ENCODE measurements at places on chromosomes 6 and 20. TPM values are rescaled to one million over a fixed set of nuclear protein-coding genes. Genes with fewer than 3 reads are reported as not detected.

DNA sequence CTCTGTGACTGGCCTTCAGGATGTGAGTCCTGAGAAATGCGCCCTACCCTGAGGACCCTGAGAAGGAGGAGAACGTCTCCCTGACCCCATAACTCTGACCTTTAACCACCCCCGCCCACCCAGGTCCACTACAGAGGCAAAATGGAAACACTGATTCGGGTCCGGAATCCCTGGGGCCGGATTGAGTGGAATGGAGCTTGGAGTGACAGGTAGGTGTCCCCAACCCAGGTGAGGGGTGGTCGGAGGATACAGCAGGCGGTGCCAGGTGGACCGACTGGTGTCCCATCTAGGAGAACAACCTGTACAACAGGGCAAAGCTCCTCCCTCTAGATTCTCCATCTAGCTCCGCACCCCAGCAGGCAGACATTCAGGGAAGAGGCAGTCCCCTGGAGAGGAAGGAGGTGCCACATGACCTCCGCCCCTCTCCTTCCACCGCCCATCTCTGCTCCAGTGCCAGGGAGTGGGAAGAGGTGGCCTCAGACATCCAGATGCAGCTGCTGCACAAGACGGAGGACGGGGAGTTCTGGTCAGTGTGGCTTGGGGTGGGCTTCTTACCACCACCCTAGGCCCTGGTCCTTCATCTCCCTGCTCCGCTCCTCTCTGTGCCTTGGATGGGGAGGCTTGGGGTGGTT, 17.6 kb downstream of the CAPN11 start:
- DNase-seq, result no peak

GRCh38 chr6:16179970-16180431, 51.1 kb downstream of the MYLIP start:
- DNase-seq, result peak; percentile 18

- DNase-seq, result no peak
These were observed 471.3 kb downstream of the DHX35 start for GRCh38 chr20:39433466-39433865.

- DNase-seq, result peak; percentile 97
These were observed 2.9 kb upstream of the RAB22A start for GRCh38 chr20:58306421-58307261.

DNA sequence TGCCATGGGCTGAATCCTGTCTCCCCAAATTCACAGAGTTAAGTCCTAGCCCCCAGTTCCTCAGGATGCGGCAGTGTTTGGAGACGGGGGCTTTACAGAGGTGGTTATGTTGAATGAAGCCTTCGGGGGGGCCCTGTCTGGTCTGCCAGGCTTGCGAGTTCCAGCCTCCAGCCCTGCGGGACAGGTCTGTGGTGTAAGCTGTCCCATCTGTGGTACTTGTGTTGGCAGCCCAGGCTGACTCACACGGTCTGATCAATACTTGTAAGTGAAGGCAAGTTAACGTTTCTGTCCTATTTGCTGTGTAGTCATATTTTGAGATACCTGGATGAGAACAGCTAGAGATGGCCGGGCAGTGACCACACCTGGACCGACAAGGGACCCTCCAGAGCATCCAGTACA, 51.8 kb upstream of the GPR31 start:
- no peak for DNase-seq

DNA sequence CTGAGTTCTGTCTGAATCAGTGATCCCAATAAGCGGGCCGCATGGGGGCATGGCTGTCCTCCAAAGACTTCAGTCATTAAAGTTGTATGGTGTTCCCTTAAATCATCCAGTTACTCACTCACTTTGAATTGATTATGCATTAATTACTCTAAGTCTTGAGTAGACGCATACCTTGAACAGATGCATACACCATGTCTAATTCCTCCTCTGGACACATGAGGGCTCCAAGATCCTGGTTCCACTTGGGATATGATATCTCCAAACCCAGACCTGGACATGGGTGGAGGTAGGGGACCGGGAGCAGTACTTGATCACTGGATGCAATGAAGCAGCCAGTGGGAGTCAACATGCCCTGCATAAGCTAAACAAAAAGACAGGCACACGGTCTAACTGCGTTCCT, 204.5 kb downstream of the FNDC1 start:
- DNase-seq, result no peak

GRCh38 chr6:47992809-47993208, 118.2 kb downstream of the PTCHD4 start:
- no peak for DNase-seq

DNA sequence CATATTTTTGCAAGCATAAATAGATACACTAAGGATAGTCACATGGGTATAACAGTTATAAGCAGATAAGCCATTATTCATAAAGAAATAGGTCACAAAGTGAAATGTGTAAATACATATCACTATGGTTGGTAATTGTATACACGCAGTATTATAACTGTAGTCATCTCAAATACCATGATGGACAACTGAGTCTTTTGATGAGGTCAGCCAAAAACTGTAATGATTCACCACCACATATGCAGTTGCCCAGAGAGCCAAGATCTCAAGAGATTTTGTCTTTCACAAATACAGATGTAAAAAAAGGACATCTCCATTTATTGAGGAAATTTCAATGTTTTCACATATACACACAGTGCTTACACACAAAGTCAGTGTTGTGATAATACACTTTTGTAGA, 28.3 kb downstream of the ZNF292 start:
- DNase-seq, result no peak

- no peak for DNase-seq
These were observed 394.6 kb downstream of the ZFAND3 start for GRCh38 chr6:38214159-38214558.

- DNase-seq, result no peak
These were observed 37.6 kb downstream of the OR2B6 start for GRCh38 chr6:27994616-27995015.

DNA sequence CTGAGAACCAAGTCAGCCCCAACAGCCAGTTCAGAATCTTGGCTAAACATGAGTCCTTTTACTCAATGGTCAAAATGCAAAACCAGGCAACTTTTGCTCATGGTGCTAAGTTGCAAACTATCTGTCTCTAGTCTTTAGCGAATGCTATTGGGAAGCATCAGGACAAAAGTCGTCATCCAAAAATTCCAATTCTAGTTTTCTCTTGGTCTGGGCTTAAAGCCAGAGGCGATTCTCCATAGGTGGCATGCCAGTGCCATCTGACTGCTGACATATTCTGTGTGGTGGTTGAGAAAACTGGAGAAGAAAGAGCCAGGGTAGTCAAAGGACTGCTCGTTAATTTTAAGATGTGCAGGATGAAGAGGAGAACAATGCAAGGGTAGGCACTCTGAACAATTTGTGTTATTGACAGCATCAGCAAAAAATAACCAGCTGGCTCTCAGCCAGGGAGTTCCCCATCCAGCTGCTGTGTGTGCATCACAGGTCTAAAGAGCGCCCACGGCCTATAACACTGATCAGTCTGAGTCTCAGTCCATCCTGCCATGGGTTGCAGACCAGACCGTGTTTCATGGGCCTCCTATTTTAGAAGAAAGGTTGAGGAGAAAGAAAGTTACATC, 313.6 kb downstream of the ALDH8A1 start:
- DNase-seq, result peak; percentile 51

DNA sequence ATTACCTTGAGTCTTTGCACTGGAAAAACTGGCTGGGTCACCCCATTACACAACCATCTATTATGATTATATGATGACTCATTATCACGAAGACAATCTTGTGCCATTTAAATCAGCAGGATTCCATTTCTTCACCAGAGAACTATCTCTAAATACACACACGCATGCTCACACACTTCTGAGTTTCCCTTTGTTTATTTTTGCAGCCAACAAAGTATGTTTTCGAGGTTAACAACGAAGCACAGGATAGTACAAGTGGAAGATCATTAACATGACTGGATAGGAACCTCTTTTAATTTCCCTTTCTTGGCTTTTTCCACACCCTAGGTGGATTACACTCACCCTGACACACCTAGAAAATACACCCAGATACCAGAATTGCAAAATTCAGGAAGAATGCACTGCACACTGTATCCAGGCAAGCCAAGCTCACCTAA, 18.9 kb downstream of the PERP start:
- DNase-seq, result no peak

DNA sequence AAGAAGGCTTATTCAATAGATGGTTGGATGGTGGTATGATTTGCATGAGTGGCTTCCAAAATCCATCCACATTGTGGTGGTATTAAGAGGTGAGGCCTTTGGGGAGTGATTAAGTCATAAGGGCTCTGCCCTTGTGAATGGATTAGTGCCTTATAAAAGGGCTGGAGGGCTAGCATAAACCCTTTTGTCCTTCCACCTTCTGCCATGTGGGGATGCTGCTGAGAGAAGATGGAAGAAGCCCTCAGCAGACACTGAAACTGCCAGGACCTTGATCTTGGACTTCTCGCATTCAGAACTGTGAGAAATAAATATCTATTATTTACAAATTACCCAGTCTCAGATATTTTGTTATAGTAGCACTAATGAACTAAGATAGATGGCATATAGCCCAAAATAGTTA, 27.8 kb upstream of the SRPK1 start:
- DNase-seq, result no peak

DNA sequence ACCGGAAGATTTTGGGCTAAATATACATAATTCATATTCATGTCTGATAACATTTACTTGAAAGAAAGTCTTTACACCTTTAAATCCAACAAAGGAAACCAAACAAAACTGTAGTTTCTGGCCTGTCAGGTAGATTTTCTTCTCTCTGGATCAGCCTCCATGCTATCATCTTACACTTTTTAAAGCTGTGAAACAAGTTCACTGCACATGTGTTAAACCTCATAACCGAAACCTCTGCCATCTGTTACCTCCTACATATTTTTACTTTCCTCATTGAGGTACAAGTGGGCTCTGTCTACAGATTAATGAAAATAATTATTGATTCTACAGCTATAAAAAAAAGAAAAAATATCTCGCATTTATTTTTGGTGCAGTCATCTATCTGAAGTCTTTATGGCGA, 149.9 kb downstream of the RALGAPA2 start:
- no peak for DNase-seq

DNA sequence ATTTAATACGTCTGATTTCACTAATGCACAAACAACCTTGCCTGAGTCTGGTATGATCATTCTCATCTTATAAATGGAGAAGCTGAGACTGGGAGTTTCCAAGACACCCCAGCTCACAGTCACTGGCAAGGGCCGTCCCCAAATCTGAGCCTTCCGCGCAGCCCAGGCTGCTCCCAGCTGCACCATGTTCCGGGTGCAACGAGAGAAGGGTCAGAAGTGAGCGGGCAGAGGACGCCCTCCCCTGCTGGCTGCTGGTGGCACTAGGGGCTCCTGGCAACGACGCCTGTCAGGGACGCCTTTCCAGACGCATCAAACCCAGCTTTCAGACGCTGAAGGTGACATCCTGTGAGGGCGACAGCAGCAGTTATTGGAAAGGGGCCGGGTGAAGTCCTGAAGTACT, 115.3 kb upstream of the PROKR2 start:
- no peak for DNase-seq

DNA sequence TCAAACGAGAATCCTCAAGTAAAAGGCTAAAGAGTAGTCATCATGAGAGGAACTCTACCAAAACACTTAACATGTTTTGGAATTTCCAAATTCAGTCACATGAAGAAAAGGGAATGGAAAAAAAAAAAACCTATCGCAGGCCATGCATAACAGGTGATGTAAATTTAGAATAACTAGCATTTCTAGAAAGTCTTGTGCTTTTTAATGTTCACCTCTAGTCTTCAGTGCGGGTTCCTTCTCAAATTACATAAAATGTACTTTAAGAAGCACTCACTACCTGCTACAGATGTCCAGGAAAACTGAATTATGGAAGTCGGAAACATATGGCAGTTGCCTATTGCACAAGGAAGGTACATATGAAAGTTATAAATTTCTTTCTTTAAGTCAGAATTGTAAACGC, 6.1 kb upstream of the TBX18 start:
- DNase-seq, result no peak

DNA sequence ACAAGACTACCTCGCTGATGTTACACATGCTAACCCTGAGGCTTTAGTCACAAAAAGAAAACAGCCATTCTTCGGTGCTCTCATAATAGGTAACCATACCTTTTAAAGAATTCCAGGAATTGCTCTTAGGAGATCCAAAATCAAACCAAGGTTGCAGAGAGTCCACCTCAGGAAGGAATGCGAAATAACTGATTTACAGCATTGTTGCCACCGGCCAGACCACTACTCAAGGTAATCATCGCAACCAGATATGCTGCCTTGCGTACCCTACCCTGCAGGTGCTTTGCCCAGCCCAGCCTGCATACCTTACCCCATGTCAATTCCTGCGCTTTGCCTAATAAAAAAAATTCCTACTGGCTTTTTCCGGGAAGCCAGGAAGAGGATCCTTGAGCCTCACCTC, 27.0 kb downstream of the NUP153 start:
- DNase-seq, result no peak

DNA sequence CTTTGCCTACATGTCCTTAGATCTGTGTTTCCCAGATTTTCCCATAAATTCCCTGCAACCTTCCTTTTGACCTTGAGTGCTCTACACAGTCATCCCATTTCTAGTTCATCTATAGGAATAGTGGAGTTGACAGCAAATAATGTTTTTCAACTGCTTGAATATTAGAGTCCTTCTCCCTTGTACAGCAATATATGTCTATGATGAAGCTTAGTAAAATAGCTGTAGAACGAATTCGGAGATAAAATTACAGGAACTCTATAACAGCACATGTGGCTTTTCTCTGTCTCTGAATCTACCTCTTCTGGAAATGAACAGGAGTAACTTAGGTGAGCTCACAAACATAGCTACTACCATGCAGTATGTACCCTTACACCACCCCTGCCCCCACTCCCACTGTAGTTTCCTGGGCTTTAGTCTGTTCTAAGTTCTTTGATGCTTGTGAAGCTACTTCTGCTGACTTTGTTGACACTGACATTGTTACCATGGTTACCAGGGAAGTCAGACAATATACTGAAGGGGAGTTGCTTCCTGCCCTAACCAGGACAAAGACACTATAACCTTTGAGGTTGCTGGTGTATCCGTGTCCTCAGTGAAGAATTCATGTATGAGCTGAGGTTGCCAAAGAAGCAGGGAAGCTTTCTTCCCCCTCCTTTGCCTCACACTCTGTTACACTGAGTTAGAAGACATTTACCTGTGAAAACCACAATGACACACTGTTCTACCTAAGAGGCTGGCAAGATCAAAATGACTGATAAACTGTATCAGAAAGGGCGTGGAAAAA, 35.8 kb upstream of the SHLD1 start:
- peak; percentile 81 for DNase-seq

- DNase-seq, result no peak
These were observed 35.3 kb downstream of the BEND3 start for GRCh38 chr6:107080036-107080435.

DNA sequence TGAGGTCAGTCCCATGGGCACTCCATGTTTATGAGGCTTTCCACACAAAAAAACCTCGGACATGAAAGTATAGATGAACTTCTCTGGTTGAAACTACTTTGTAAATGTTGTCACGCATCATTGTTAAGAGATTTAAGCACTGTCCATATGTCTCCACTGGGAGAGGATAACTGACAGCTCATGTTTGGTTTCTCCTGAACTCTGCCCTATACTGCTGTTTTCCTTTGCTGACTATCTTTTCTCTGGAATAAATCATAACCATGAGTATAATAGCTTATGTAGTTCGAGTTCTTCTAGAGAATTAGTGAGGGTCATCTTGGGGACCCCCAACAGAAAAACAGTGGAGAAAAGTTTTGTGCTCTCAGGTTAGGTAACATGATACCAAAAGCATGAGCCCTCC, 14.3 kb downstream of the THEMIS start:
- no peak for DNase-seq

CYP24A1 gene
- total RNA-seq, result not detected

CPXM1 gene
- 1.9 TPM for total RNA-seq

XKR7 gene
- total RNA-seq, result 0.10 TPM

PCED1A gene
- 83.5 TPM for total RNA-seq

TRIM40 gene
- total RNA-seq, result not detected

TSBP1 gene
- not detected for total RNA-seq

KAT14 gene
- total RNA-seq, result 15.1 TPM

CYB5R4 gene
- total RNA-seq, result 39.6 TPM

IL17F gene
- not detected for total RNA-seq

OOEP gene
- 0.97 TPM for total RNA-seq

Data from B cell (primary cell).